NCI-H1092 (cell line): ENCODE measurements at places on chromosomes 12 and 14.

GRCh38 chr12:89129167-89129870 lies 223.0 kb downstream of the DUSP6 start:
- no peak for DNase-seq

DNA sequence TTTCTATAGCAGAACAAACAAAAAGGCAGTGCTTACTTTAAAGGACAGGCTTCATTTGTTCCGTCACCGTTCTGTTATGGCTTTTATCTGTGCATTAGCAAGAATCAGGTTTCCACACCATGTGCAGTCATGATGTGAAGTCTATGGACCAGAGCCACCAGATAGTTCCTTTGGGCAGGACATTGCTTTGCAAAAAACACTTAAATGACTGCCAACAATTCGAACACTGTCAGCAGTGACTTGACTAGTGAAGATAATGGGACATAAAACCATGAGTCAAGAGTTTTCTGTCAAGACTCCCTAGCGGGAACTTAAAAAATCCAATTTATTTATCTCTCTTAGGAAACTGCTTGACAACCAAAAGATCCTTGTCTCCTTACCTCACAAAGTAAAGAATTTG lies 80.3 kb downstream of the NKX2-1 start:
- DNase-seq = peak; percentile 18

DNA sequence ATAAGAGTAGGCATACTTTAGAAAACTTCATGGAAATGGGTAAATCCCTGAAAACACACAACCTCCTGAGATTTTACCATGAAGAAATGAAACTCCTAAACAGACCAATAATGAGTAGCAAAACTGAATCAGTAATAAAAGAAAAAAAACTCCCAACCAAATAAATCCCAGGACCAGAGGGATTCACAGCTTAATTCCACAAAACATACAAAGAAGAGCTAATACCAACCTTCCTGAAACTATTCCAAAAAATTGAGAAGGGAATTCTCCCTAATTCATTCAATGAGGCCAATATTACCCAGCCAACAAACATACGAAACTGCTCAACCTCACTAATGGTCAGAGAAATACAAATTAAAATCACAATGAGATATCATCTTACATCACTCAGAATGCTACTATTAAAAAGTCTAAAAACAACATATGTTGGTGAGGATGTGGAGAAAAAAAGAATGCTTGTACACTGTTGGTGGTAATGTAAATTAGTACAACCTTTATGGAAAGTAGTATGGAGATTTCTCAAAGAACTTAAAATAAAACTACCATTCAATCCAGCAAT lies 97.3 kb upstream of the ST8SIA1 start:
- DNase-seq = no peak

DNA sequence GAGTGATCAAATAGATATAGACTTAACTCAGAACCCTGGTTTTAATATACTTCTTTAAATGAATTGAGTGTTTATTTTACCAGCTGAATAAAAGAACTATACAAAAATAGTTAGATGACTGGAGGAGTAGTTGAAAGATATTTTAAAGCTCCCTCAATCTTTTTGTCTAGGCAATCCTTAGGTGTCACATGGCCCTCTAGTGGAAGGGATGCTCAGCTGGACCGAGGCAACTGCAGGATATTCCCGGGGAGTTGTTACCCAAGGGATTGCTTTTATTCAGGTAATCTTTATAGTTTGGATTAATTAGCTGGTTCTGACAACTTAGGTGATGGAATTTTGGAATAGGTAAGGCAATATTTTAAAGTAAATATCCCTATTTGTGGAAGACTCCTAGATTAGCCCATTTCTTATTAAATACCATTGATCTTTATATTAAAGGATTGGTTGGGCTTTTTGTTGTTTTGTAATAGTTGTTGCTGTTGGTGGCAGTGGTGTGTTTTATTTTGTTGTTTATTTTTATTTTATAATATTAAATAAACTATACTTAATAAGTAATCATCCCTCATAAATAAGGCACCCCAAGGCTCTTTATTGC lies 57.1 kb downstream of the ZDHHC17 start:
- DNase-seq = no peak

DNA sequence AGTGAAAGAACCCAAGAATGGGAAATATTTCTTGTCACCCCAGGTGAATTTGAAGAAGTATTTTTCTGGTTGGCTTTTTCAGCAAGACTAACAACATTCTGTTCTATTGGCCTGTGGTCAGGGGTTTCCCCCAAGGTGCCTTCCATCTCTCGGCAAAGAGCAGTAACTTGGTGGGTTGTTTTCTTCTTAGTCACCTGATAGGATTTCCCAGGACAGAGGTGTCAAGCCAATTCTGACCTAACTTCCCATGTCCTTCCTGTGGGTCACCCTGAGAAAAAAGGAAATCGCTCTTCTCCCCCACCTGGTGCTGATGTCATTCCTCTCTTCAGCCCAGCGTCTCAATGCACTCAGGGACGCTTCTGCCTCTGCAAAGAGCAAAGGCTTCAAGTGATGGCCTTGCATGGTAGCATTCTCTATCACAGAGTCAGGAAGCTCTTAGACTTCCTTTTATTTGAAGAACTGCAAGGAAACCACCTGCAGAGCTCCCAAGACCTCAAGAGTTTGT lies 16.1 kb upstream of the IFNG start:
- no peak for DNase-seq

DNA sequence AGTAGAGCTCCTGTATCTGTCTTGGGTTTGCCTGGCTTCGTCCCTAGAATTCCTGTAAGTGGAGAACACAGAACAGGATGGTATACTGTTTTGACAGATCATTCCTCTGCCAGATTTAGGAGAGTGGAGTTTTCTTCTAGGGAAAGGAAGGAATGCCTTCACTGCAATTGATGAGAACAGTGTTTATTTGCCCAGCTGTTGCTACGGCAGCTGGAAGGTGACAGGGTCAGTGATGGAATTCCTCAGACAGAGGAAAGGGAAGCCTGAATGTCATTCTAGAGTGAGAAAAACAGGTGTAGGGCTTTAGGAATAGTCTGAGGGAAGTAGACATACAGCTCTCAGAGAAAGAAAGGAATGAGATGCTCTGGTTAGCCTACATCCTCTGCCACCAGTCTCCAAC lies 11.7 kb downstream of the CSRNP2 start:
- no peak for DNase-seq

DNA sequence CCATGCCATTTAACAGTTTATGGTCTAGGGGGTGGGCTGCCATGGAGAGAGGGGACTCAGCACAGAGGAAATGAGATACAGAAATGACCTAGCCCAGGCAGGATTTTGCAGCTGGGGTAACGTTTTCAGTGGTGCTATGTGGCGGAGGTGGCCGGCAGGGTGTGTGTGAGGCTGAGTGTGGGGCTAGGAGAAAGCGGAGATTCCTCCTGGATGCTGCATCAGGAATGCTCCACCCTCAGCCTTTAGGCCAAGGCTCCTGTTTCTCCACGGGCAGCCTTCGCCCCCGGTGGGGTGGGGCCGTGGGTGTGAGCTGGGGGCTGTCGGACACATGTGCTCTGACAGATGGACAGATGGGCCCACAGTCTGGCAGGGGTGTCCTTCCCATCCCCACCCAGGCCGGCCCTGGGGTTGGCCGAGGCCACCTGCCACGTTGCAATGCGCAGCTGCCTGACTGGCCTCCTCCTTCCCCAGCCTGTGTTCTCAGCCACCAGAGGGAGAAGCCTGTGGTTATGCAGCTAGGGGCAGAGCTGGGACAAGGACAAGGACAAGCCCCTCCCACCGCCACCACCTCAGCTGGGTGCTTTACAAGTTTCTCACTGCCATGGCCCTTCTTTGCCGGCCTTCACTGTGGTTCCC lies 44.3 kb downstream of the TEAD4 start:
- no peak for DNase-seq

- DNase-seq = no peak
Observed at GRCh38 chr14:64788706-64789105, 84.5 kb downstream of the PLEKHG3 start.

DNA sequence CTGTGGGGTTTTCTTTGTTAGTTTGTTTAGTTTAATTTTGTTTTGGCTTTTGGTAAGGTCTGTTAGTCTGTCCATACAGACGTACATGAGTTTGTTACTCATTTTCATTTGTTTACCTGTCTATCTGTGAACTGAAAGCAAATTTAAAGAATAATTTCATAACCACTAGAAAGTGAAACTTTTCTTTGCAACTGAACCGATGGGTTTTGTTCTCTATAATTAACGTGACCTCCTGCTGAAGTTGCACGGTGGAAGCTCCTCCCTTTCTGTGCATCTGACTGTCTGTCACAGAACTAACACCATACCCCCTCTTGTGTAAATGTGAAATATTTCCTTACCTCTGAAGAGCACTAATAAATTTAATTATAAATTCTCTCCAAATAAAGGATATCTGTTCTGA lies 595.5 kb downstream of the GALC start:
- DNase-seq = no peak

DNA sequence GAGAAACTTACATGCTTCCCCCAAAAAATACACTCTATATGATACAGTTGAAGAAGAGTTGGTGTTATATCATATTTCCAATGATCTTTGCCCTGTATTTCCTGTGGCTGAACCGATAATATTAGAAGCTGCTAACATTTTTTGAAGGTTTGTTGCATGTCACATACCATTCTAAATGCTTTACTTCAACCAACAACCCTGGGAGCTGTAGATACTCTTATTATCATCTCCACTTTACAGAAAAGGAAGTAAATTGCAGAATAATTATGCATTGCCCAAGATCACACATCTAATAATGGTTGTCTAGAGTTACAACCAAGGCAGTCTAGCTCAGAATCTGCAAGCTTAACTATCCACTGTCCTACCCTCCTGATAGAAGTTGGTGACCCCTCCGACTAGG lies 182.8 kb downstream of the NUAK1 start:
- no peak for DNase-seq

DNA sequence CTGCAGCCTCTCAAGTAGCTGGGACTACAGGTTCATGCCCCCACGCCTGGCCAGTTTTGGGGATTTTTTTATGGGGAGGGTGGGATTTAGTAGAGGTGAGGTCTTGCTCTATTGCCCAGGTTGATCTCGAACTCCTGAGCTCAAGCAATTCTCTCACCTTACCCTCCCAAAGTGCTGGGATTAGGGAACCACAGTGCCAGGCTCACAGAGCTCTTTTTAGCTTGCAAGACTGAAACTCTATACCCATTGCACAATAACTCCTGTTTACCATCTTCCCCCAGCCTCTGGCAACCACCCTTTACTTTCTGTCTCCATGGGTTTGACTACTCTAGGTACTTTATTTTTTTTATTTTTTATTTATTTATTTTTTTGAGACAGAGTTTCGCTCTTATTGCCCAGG lies 25.7 kb upstream of the CDK17 start:
- DNase-seq = no peak

DNA sequence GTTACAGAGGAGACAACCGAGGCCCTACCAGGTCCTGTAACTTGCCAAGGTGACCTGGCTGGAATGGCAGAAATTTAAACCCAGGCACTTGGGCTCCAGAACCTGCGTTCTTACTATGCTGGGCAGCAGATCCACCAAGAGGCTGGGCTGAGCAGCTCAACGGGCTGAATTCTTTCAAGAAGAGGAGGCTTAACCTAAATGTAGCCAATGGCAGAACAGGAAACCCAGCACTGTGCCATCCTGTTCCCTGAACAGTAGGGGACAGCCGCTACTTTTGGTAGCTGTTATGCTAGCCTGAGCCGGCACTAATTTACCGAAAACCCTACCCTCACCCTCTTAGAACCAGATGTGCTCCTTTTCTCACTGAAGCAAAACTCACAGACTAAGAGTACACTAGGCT lies 86.1 kb downstream of the ACTN1 start:
- no peak for DNase-seq

- no peak for DNase-seq
Observed at GRCh38 chr12:6891646-6892001, 13.0 kb upstream of the LRRC23 start.
